ENCODE measurements at places on chromosomes 7 and 10. TPM values are rescaled to one million over a fixed set of nuclear protein-coding genes. Genes with fewer than 3 reads are reported as not detected.

The GNAT3 gene
- not detected for polyA plus RNA-seq

DNA sequence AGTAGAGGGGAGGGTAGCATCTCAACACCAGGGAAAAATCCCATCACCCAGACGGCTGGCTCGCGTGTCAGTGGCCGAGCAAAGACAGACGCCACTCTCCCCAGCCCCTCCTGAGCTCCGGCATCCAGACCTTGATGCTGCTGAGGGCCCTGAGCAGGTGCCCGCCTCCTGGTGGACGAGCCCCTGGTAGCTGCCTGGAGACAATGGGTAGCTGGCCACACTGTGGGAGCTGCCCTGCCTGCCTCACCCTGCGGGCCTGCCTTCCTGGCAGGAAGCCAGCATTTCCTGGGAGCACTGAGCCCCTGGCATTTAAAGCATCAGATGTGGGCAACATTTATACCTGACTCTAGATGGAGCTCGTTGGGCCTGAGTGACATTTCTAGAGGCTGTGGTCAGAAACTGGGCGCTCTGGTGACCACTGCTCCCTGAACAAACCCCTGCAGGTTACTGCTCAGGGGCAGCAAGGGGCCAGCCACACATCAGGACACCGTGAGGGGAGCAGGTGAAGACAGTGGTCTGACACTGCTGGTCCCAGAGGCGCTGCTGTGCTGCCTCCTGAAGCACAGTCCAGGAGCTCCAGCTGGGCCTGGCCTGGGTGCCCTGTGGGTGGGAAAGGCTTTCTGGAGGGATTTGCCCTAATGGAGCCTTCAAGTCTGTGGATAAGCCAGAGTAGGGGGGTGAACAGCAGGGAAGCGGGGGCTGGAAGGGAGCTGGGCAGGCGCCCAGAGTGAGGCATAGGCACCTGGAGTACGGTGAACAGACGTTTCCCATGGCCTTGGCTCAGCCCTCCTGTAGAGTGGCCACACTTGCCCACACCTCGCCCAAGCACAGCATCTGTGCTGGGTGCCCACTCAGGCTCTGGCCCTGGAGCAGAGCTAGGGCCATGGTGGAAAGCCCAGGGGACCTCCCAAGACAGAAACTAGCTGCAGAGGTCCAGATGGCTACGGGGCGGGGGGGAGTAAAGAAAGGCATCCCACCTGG lies 138.7 kb downstream of the MAPK8 start:
- no peak for DNase-seq

GRCh38 chr7:26668821-26669220 lies 195.6 kb downstream of the SKAP2 start:
- DNase-seq: no peak

The FUOM gene
- polyA plus RNA-seq: 5.4 TPM

- DNase-seq: no peak
Measured at GRCh38 chr10:122102869-122103525, 114.0 kb downstream of the TACC2 start.

GRCh38 chr7:1939434-1940401 lies 269.6 kb downstream of the ELFN1 start:
- no peak for DNase-seq

GRCh38 chr10:112687647-112688046 lies 240.6 kb downstream of the VTI1A start:
- DNase-seq: no peak

The HABP2 gene
- 0.10 TPM for polyA plus RNA-seq
